ENCODE measurements at places on chromosomes 6 and 20.

DNA sequence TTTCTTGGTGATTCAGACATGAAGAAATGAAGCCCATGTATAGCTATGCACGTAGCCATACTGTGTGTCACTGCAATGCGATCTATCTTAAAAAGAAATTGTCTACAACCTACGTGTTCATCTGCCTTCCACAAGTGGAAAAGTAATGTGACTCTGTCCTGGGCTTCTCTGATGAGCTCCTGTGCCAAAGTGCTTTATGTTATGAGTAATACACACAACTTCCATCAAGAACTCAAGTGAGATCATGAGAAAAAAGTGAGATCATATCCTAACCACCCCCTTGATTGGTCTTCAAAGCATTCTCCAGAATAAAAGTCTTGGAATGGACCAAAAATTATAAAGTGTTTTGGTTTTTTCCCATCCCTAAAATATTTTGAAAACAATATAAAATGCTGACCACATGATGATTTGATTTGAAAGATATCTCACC, 114.3 kb downstream of the DST start:
- no peak for DNase-seq

- peak; percentile 69 for DNase-seq
These were observed 49.6 kb downstream of the SULF2 start for GRCh38 chr20:47735412-47736400.

GRCh38 chr6:156873654-156874380, 96.6 kb downstream of the ARID1B start:
- DNase-seq: no peak

- DNase-seq: no peak
These were observed 13.8 kb upstream of the IYD start for GRCh38 chr6:150354754-150355571.

DNA sequence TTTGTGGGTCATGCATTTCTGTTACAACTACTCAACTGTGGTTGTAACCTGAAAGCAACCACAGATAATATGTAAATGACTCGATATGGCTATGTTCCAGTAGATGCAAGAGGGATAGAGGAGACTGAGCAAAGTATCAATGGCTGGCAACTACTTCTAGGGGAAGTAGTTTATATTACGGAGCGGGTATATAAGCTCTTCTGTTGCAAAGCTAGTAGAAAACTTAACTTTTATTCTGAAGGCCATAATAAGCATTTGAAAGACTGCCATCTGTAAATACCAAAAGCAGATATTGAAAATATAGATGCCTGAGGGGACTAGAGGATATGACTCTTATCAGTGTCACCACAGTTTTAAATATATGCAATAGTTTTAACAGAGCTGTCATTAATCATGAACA, 655.3 kb downstream of the PHF3 start:
- DNase-seq: no peak

GRCh38 chr6:136719280-136720044, 72.8 kb downstream of the MAP3K5 start:
- DNase-seq: no peak

DNA sequence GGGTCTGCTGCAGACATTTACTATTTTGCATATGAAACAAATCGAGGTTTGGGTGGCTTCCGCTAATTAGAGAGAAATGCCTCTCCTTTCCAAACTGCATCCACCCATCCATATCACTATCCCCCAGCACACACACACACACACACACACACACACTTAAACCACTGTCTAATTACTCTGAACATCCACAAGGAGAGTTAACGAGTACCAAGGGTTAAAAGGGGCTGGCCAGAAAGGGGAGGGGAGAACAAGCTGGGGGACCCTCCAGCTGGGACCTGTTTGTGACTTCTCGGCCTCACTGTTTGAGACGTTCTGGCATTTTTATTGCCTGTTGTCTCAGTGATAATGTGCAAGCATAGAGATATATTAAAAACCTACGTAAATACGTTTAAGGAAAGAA, 261.2 kb downstream of the FOXC1 start:
- DNase-seq: no peak

GRCh38 chr20:8364734-8365078, 232.6 kb downstream of the PLCB1 start:
- DNase-seq: no peak

GRCh38 chr20:50260479-50261221, 70.0 kb downstream of the CEBPB start:
- DNase-seq: no peak

DNA sequence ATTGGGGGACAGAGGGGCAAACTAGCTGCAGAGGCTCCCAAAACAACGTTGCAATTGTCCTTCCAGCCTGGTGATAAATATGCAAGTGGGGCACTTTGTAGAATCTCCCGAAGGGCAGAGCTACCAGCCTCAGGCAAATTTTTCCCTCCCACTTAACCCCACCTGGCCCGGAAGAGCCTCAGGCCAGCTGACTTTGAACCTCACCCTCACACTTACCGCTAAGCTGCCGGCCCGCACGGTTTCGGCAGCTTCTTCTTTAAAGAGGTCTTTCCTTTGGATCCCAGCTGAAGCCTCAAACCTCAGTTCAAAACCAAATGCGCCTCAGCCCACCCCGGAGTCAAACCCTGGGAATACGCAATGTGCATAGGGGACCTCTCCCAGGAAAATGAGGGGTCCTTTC, 2.5 kb downstream of the OVOL2 start:
- no peak for DNase-seq

- no peak for DNase-seq
These were observed 153.7 kb upstream of the RIPOR2 start for GRCh38 chr6:25089442-25089841.

DNA sequence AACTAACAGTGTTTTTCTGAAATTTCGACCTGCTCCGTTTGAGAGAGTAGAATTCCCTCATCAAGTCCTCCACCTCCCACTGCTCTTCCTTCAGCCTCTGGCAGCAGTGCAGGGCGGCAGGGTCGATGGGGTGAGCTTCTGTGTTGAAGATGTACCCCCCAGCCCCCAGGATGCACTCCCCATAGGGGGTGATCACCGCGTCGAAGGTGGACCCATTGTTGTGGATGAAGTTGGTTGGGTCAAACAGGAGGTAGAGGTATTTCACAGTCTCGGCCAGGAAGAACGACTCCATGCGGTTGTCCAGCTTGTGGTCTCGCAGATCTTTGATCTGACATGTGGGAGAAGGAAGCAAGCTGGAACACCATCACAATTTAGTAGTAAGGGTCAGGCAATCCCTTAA, 23.0 kb upstream of the TRPC4AP start:
- no peak for DNase-seq

DNA sequence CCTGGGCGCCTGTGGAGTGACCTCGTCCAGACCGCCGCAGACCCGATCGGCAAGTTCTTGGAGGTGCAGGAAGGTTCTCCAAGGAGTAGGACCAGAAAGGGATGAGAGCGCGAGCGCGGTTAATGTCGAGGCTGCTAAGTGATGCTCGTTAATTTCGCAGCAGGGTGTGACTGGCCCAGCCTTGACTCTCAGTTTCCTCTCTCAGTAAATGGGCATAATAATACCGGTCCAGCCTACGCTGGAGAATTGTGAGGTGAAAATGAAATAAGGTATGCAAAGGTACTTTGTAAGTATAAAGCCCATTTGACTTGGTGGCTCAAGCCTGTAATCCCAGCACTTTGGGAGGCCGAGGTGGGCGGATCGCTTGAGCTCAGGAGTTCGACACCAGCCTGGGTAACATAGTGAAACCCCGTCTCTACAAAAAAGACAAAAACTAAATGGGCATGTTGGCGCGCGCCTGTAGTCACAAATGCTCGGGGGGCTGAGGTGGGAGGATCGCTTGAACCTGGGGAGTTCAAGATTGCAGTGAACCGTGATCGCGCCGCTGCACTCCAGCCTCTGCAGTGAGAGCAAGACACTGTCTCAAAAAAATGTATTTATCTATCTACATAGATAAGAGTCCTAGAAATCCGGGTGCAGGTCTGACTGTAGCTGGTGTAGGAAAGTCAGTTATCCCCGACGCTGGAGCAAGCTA, 634 bp upstream of the BTBD9 start:
- peak; percentile 37 for DNase-seq

- DNase-seq: no peak
These were observed 15.0 kb upstream of the TRAM2 start for GRCh38 chr6:52591832-52592231.

DNA sequence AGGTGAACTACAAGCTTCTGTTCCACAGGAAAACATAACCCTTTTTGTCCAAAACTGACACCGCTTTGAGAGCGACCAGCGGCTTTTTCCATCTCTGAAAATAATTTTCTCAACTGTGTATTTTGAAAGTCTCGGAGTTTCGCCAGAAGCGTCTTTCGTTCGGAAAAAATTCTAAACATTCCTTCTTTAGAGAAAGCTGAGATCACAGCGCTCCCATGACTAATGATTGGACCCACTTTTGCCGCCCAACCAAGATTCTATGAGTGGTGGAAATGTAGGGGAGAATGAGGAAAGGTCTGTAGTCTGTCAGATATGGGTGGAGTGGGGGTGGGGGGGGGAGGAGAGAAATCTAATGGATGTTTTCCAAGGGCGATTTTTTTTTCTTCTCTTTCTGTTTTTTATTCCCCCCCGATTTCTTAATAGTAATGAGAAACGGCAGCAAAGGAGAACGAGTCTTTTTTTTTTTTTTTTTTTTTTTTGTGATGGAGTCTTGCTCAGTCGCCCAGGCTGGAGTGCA, 189.3 kb downstream of the TRIM27 start:
- DNase-seq: no peak

- DNase-seq: no peak
These were observed 84.8 kb downstream of the NCR2 start for GRCh38 chr6:41420186-41420585.

Measured in Kasumi-1 (cell line).